ENCODE measurements at places on chromosomes 4 and X. TPM values are rescaled to one million over a fixed set of nuclear protein-coding genes. Genes with fewer than 3 reads are reported as not detected.

DNA sequence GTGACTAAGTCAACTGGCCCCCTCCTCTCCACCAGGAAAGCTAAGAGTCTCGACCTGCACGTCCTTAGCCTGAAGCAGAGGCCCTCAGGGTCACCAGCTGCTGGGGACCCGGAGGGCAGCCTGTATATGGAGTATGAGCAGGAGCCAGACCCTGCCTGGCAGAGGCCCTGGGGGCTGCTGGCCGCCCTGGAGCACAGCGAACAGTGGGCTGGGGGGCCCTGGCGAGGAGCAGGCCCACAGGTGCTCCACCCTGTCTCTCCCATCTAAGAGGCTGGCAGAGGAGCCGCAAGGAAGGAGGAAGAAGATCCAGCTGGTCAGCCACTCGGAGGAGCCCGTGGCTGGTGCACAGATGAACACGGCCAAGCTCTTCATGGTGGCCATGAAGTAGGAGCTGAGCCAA, 61.2 kb downstream of the ALPK1 start:
- DNase-seq: no peak

GRCh38 chr4:153465615-153466080, 512 bp upstream of the TMEM131L start:
- DNase-seq: peak; percentile 83

DNA sequence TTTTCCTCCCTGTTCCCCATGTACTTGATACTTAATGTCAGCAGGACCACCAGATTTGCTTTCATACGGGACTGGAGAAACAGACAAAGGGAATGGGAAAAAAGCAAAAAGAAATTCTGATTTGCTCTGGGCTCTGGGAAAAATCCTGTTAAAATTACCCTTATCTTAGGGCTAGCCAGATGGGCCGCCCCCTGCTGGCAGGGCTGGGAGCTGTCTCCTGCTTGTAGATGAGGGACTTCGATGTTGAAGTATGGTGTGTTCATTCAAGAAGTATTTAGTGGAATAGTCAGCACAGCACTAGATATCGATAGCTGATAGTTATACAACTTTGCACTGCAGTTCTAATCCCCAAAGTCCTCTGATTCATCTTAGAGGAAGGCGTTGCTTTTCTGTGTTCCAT, 45.8 kb downstream of the BCORL1 start:
- no peak for DNase-seq

DNA sequence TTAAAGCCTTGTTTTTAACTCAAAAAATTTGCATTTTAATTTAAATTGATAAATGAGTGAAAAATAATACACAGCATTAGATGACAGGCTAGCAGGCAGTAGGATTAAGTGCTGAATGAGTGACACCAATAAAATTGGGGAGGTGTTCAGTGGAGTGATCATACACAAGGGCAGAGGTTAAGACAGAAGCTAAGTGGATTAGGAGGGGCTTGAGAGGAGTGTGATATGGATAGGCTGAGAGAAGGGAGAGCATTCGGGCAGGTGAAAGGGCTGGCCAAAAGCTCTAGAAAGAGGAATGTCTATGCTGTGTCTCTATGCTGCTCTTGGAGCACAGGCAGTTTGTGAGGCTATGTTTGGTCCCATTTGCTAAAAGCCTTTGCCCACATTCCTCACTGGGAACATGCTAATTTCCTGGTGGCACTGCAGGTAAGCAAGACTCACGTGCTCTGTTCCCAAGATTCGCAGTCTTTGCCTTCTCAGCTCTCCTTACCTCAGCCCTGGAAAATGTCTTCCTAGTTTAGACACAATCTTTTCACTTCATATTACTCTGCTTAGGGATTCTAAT, 52.8 kb upstream of the CCSER1 start:
- no peak for DNase-seq

Gene SCRG1
- 0.11 TPM for polyA plus RNA-seq

- no peak for DNase-seq
These were observed 79.9 kb downstream of the CHST7 start for GRCh38 chrX:46653482-46653881.

GRCh38 chrX:14032406-14032805, 2.7 kb upstream of the GEMIN8 start:
- peak; percentile 60 for DNase-seq

DNA sequence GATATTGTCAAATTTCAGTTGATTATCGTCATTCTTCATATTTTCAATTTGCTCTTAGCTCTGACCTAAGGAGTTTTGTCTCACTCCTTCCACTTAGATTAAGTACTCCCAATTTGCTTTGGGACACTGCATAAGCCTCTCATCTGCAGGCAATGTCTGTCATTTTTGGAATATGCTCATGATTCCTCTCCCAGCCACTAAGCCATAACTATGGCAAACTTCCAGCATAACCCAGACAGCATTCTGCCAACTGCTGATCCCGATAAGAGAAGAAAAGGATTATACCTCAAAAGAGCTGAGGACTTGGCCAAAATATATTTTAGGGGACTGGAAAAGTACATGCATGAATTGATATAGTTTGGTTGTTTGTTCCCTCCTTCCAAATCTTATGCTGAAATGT, 444.4 kb downstream of the GABRG1 start:
- DNase-seq: no peak

DNA sequence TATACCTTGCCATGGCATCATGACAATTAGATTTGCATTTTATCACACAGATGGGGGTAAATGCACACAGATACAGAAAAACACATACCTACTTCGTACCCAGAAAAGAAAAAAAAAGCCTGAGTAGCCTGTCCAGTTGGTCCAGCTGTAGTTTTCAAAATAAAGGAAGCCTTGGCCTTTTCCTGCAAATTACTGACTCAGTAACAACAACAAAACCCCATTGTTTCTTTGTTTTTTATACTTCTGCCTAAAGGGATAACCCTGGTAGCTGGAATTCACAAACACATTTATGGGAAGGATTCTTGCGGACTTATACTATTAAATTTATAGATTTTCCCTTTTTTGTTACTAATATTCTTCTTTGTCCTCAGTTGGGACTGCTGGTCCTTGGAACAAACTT, 156.4 kb upstream of the PCDH10 start:
- DNase-seq: no peak

Gene PLAC8
- polyA plus RNA-seq: 3.6 TPM

Gene TEX13D
- polyA plus RNA-seq: not detected

GRCh38 chrX:106621836-106622235, 10.1 kb downstream of the RADX start:
- no peak for DNase-seq

DNA sequence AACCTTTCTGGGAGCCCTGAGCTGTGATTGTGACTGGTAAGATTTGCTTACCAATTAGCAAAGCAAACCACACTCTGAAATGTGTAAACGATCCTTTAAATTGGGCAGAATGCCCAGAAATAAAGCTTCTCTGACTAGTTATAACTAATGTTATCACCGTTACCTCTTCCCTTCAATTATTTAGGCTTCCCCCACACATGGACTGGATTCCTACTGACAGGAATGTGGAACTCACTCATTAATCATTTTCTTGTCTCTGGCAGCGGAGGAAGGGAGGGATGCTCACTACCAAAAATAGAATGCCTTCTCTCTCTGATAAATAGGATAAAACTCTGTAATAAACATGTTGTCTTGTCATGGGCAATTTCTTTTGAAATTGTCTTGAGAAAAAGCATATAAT, 25.3 kb upstream of the NWD2 start:
- no peak for DNase-seq

Gene CLCN4
- polyA plus RNA-seq: 2.4 TPM

GRCh38 chr4:76308548-76308947, 2.0 kb downstream of the STBD1 start:
- no peak for DNase-seq

All from kidney (tissue), 22 donors.